Peyer's patch (tissue), 4 donors: ENCODE measurements at places on chromosomes 7 and 10.

GRCh38 chr10:70576803-70577517 lies 25.6 kb downstream of the PRF1 start:
- DNase-seq = no peak

DNA sequence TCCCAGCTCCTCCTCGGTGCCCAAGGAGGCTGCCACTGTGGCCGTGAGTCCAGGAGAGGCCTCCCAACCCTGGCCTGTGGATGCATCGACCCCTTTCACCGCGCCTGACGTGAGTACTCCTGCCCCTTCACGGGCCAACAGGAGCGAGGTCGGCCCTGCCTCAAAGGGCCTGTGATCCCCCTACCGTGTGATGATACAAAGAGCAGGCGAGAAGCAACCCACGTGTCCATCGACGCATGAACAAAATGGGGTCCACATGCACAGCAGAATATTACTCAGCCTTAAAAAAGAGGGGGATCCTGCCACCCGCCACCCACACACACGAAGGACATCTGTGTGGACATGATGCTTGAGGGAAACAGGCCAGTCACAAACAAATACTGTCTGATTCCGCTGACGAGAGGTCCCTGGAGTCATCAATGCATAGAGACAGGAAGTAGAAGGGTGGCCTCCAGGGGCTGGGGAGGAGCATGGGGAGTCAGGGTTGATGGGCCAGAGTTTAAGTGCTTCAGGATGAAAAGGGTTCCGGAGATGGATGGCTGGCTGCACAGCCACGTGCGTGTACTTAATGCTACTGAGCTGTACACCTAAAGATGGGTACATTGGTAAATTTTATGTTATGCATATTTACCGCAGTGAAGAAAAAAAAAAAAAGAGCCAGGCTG lies 151.9 kb downstream of the PRKAG2 start:
- no peak for DNase-seq

GRCh38 chr7:105408791-105409410 lies 20.2 kb upstream of the SRPK2 start:
- no peak for DNase-seq

DNA sequence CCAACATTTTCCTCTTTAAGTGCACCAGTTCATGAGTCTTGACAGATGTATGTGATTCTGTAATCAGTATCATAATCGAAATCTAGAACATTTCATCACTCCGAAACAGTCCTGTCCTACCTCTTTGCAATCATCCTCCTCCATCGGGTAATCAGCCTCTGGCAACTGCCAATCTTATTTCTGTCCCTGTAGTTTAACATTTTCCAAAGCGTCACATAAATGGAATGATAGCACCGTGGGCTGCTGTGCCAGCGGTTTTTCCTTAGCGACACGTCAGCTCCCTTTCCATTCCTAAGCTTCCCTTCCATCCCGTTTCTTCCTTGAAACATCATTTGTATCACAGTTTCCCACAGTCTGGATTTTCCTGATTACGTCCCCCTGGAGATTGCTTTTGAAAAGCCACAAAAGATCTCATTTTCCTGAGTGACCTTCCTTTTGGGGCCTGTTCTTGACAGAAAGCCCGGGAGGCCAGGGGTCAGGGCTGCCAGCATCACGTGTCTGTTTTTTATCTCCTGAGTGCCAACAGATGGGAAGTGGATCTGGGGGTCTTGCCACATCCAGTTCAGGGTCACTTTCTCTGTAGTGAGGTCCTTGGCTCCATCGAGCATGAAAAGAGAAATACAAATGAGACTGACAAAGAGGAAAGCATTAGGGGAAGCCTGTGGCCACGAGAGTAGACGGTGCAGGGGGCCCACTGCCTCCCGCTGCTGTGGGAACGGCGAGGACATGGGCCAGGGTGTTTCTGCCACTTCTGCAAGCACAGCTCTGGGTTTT lies 31.6 kb downstream of the TMEM120A start:
- no peak for DNase-seq
